ENCODE measurements at places on chromosomes 4 and X.

- DNase-seq, result peak; percentile 60
Measured at GRCh38 chr4:80071604-80072227, 1.3 kb downstream of the ANTXR2 start.

GRCh38 chrX:107549504-107549903 is 78.8 kb upstream of the PRPS1 start:
- no peak for DNase-seq

- DNase-seq, result no peak
Measured at GRCh38 chr4:48641401-48641800, 138.7 kb downstream of the FRYL start.

DNA sequence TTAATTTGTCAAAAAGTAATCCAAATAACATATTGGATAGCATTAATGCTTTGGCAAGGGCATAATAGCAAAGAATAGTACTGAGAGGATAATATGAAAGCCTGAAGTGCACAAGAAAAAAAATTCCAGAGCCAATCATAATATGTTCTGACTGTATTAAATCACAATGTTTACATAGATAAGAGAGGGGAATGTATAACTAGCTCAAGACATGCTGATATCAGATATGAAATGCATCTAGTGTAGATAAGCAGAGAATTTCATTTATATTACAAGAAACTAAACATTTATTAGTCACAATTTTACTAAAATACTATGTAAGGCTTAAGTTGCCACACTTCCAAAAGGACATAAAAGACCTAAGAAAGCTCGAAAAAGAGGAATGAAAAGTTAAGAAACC is 193.3 kb downstream of the BANK1 start:
- no peak for DNase-seq

DNA sequence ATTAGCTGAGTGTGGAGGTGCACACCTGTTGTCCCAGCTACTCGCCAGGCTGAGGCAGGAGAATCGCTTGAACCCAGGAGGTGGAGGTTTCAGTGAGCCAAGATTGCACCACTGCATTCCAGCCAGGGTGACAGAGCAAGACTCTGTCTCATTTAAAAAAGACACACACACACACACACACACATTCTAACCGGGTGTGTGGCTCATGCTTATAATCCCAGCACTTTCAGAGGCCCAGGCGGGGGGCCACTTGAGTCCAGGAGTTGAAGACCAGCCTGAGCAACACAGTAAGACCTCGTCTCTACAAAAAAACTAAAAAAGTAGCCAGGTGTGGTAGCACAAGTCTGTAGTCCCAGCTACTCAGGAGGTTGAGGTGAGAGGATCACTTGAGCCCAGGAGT is 152.3 kb downstream of the LRBA start:
- DNase-seq, result no peak
